ENCODE measurements at places on chromosomes 5 and 9.
A peak's percentile ranks its signal among the peaks of the same experiment; 100 is the strongest.

DNA sequence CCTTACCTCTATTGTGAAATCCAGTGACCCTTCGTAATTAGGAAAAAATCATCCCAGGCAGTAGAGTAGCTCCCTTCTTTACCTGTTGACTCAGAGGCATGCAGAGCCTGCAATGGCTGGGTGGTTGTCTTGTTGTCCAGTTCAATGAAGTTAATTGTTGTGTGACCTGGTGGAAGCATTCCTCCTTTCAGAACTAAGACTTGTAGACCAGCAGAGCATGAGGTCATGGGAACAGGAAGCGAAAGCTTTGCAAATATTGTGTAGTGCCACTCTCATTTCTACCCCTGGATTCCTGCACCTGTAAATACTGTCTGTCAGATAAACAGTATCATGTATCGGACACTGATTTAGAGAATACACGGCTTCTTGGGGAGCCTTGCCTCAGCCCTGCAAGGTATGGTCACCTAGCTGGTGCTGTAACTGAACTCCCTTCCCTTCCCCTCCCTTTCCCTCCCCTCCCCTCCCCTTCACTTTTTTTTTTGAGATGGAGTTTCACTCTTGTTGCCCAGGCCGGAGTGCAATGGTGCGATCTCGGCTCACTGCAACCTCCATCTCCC, 5.7 kb upstream of the PRXL2C start:
- no peak for DNase-seq

DNA sequence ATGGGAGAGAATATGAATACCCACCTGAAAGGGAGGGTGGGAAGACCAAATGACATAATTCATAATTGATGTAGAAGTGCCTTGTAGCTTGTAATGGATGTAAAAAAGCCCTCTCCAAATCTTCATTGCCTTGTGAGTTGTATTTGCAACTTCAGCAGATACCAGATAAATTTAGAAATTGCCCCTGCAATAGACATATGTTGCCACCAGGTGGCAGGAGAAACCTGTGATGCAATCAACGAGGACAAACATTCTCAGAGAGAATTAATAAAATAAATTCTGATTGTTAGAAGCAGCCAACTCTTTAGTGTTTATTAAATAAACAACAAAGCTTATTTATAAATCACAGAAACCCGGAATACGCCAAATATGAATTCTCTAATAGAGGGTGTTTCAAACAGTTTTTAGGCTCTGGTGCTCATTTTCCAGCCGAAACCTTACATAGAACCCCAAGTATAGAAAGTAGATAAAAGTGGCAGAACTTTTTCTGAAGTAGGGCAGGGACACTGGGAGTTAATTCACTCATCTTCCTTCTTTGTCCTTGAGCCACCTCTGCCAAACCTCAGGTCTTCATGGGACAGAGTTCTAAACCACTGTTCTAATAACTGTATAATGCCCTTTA, 147.8 kb downstream of the TMEM38B start:
- DNase-seq, result peak; percentile 33

DNA sequence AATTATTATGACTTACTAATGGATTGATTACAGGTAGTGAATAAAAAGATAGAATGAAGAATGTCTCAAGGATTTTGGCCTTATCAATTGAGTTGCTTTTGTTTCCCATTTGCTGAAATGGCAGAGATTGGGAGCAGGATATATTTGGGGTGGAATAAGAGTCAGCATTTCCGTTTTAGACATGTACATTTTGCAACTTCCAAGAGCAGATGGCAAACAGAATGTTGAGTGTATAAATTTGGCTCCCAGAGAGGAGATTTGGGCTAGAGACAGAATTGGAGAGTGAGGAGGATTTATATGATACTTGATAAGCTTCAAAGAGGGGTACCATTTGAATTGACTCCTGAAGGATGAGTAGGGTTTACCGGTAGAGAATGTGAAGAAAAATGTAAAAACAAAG, 437.9 kb upstream of the PAPPA start:
- DNase-seq, result no peak

- no peak for DNase-seq
Observed at GRCh38 chr5:6847870-6848269, 134.6 kb downstream of the TENT4A start.

DNA sequence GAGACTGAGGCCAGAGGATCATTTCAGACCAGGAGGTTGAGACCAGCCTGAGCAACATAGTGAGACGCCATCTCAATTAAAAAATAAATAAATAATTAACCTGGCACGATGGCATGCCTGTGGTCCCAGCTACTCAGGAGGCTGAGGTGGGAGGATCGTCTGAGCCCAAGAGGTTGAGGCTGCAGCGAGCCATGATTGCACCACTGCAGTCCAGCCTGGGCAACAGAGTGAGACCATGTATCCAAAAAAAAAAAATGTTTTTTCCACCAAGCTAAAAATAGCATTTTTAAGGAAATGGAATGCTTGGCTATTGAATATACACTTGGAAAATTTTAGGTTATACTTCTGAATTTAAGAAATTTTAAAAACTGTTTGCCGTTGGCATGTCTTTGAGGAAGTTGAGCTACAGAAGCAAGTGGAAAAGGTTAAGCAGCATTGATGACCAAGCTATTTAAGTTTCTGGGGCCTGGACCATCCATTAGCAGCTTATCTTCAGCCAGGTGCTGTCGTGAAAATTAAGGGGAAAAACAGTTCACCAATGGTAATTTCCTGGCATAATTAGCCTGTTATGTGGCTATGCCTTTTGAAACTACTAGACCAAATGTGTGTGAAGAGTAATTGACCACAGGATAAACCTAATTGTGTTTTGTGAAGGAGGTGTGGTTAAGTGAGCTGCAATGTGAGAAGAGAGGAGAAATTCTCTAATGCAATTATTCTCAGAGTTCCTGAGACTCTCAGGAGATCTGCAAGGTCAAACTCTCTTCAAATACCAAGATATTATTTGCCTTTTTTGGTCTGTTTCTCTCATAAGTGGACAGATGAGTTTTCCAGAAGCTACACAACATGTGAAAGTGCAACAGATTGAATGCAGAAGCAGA, 21.0 kb downstream of the F2R start:
- no peak for DNase-seq

Data from fibroblast of upper back skin (primary cell).